ENCODE measurements at places on chromosomes 4 and X.

- no peak for DNase-seq
Observed at GRCh38 chr4:56186808-56187523, 200.3 kb downstream of the AASDH start.

- peak; percentile 2 for DNase-seq
Observed at GRCh38 chrX:69616457-69617203, 717 bp downstream of the EDA start.

DNA sequence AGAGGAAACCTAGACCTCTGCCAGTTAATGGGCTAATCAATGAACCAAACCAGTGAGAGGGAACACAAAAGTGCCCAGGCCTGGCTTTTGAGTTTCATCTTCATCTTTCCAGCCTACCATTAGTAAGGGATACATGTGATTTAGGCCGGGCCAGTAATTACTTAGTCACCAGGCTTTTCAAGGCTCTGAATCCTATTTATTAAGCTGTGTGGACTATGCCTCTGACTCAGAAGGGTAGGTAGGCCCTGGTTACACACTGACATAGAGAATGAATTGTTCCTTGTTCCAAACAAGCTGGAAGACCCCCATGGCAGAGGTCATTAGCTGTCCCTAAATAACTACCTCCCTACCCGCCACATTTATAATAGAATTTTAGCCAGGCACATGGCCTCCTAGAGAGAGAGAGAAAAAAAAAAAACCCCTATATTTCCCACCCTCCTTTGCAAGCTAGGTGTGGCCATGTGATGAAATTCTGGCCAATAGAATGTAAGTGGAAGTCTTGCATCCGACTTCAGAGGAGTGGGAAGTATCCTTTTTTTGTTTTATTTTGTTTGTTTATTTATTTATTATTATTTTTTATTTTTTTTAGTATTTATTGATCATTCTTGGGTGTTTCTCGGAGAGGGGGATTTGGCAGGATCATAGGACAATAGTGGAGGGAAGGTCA, 112.3 kb upstream of the BCOR start:
- DNase-seq: no peak

GRCh38 chrX:38516196-38516774, 45.1 kb upstream of the TSPAN7 start:
- no peak for DNase-seq

DNA sequence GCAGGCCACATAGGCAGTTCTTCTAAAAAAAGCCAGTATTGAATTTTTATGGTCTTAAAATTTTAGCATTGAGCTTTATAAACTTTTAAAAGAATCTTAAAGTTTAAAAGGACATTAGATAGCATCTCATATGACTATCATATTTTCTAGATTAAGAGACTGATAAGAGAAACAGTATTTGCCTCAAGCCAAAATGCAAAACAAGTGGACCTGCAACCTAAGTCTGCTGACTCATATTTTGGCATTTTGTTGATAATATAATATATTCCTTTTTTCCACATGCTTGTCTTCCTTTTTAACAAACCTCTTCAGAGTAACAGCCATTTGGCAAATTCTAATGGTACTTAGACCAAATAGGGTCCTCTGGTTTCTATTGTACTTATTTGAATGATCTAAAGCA, 328.5 kb upstream of the GALNTL6 start:
- DNase-seq: no peak

DNA sequence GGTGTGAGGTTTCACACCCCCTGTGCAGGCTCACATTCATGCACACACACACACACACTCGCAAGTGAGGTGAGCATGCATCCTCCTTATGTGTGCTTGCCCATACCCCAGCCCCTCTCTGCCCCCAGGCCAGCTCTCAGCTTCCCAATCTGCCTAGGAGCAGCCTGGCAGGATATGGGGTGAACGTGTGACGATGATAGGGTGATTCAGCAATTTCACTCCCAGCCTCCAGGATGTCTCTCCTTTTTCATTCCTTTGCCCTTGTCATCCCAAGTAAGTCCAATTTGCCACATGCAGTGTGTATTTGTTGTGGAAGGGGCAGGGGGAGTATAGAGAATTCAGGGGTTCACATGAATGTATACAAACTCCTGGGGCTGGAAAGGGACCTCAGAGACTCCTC, 7.2 kb downstream of the STARD8 start:
- no peak for DNase-seq

DNA sequence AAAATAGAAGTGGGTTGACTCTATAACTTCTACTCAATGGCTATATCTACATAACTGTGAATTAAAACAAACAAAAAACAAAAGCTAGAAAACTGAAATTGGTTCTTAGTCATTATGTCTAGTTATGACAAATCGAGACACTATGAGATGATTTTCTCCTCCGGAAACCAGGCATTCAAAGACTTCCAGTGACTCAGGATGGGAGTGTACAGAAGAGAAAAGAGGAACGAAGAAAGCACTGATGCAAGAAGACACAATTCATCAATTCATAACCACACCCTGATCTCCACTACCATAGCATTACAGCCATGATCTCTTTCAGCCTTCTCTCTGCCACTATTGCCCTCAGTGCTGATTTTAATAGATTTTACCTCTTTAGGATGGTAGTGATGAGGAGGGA, 253.6 kb downstream of the CBLL2 start:
- DNase-seq: no peak

DNA sequence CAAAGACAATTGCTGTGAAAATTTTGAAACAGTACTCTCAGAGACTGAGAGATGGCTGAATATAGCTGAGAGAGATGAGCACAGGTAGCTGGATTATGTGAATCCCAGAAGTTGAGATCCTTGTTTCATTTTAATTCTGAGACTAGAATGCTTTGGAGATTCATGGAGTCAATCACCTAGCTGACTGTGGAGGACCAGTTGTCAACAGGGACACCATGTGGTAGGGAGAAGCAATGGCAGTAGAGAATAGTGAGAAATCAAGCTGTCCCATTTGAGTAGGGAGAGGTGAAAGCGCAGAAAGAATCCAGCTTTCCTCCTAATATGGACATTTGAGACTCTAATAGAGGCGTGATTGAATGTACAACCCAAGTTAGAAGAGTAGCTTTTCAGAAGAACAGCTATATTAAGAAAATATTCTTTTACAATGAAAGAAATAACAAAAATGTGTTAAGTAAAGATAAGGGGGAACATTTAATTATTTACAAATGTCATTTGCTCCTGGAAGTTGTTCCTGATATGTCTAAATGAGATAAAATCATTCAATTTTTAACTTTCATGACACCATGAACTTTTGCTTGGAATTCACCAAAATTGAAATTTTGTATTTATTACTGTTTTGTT, 30.3 kb upstream of the GLRB start:
- no peak for DNase-seq

DNA sequence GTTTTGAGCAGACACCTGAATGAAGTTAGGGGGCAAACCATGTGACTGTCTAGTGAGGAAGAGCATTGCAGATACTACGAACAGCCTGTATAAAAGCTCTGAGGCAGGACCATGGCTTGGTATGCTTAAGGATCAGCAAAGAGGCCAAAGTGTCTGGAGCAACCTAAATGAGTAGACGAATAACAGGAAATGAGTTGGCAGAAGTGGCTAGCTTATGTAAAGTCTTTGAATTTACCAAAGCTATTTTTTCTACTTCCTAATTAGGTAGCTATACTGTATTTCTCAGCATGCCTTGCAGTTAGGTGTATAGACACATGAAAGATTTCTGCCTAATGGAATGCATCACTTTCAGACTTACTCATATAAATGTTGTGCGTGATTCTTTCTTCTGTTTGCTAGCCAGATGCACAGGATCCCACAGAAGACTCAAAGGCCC, 9.3 kb upstream of the GPRIN3 start:
- DNase-seq: no peak

GRCh38 chr4:153064571-153064970, 128.4 kb downstream of the FHDC1 start:
- DNase-seq: no peak

GRCh38 chrX:86329174-86329573, 180.9 kb downstream of the DACH2 start:
- DNase-seq: no peak

Measured in stimulated activated CD4-positive, alpha-beta T cell treated with anti-CD3 and anti-CD28 coated beads, Interleukin-12 subunit alpha, Interleukin-12 subunit beta, amount 100 ng/mL, for 4 hours (primary cell).